Suprapubic skin (tissue), 4 donors: ENCODE measurements at places on chromosomes 2 and 18.
A peak's percentile ranks its signal among the peaks of the same experiment; 100 is the strongest.

GRCh38 chr2:232363784-232364615 lies 14.6 kb upstream of the ALPP start:
- H3K4me1 ChIP-seq = no peaks in the 10 kb centered on the region
- H3K4me3 ChIP-seq = peak overlapping the region; percentile 22
- H3K27ac ChIP-seq = no peak overlapping the region
- DNase-seq = peak; percentile 37
- no peaks in the 10 kb centered on the region for H3K36me3 ChIP-seq
- H3K27me3 ChIP-seq = peaks cover 14% of the 10 kb centered on the region

DNA sequence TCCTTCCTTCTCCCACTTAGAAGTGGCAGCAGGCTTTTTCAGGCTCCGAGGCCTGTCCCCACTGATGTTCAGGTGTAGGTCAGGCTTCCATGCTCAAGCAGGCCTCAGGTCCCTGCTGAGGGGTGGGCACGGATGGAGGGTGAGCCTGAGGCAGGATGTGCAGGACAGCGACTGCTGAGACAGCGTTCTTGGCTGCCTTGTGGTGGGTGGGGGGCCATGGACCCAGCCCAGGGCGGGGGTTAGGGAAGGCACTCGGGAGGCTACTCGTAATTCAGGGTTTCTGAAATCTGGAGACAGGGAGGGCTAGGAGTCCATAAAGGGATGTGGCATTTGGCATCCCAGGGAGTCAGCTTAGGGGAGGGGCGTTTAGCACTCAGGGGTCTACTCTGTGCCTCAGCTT lies 30.3 kb downstream of the COLEC11 start:
- no peak overlapping the region for H3K27ac ChIP-seq
- H3K4me3 ChIP-seq = no peak overlapping the region
- H3K36me3 ChIP-seq = no peaks in the 10 kb centered on the region

DNA sequence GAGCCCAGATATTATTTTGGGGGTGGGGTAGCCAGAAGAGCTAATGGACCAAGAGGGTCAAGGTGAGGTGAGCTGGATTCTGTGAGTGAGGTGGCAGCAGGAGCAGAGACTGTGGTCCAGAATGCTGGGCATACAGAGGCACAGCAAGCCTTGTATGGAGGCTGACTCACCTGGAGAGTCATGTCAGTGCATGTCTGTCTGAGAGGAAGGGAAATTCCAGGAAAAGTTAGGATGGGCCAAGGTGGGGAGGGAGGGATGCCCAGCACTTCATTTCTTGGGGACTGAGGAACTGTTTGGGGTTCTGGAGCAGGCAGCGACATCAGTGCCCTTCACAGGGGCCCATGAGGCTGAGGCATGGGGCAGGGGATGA lies 21.1 kb downstream of the PER2 start:
- H3K27me3 ChIP-seq = no peaks in the 10 kb centered on the region
- H3K4me3 ChIP-seq = no peak overlapping the region
- H3K36me3 ChIP-seq = peaks cover 67% of the 10 kb centered on the region
- peaks cover 28% of the 10 kb centered on the region for H3K4me1 ChIP-seq
- no peak for DNase-seq
- H3K27ac ChIP-seq = no peak overlapping the region

DNA sequence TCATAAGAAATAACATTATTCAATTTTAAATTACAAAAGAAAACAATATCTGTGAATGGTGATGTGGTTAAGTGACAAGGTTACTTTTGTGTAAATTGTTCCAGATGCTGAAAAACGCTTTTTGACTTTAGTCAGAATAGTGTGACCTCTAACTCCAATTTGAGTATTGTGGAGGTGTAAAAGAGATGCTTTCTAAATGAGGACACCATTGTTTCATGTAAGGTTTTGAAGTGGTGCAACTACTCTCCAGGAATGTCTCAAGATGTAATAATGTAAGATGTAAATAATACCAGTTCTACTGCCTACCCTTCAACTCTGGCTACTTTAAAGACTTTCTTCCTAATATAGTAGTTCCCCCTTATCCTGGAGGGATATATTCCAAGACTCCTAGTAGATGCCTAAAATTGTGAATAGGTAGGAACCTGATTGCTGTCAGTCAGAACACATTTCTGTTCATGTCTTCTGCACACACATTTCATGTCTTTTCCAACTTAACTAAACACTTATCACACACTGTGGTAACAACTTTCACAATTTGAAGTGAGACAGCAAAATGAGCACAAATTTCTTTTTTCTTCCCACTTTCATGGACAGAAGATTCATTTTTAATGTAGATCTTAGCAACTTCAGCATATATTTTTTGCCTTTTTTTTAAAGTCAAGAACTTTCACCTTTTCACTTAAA lies 39.1 kb upstream of the PPP1R1C start:
- no peaks in the 10 kb centered on the region for H3K36me3 ChIP-seq
- H3K27ac ChIP-seq = no peak overlapping the region
- DNase-seq = no peak
- H3K27me3 ChIP-seq = no peaks in the 10 kb centered on the region

DNA sequence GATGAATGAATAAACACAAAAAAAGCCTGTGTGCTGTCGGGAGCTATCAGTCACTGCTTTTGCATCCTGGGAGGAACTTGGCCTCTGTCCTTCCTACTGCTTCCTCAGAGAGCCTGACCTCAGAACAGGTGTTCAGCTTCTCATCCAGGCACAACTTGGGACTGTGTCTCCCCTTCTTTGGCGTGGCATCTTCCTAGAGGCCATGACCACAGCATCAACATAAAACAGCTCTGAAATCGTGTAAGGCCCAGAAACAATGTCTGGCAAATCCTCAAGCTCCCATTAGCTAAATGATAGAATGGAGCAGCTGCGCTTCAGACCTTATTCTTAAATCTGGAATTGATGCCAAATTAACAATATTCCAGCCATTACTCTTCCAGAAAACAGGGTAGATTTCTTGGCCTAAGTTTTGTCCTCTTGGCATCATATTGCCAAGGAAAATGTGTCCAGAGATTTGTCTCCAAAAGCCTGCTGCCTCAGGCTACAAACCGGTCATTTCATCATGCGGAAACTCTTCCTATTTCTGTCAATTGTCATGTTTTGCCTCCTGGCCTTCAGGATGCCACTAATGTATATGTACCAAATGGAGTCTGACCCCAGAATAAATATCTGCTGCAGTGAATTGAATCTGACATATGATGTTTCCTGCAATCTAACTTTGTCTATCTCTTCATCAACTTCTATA lies 53.2 kb upstream of the RAB27B start:
- no peak overlapping the region for H3K27ac ChIP-seq
- no peaks in the 10 kb centered on the region for H3K27me3 ChIP-seq
- no peak for DNase-seq
- H3K36me3 ChIP-seq = no peaks in the 10 kb centered on the region

DNA sequence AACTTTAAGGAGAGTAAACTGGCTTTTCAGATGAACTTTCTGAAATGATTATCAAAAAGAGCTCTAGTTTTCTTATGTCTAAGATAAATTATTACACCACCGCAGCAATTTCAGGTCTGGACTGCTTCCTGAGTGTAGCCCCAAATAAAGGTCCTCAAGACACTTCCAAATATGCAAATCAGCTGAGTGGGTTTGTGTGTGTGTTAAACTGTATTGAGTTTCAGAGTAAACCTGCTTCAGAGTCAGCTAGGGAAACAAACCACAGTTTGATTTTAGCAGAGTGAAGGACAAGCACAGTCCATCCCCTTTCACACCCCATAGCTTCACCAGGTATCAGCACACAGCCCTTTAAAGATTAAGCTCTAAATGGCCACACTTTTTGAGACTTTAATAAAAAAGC lies 168.7 kb downstream of the NRXN1 start:
- no peaks in the 10 kb centered on the region for H3K27me3 ChIP-seq
- H3K27ac ChIP-seq = no peak overlapping the region
- no peaks in the 10 kb centered on the region for H3K4me1 ChIP-seq
- no peaks in the 10 kb centered on the region for H3K36me3 ChIP-seq
- DNase-seq = no peak

- no peaks in the 10 kb centered on the region for H3K36me3 ChIP-seq
- no peak for DNase-seq
- H3K27me3 ChIP-seq = no peaks in the 10 kb centered on the region
- H3K4me3 ChIP-seq = no peak overlapping the region
- H3K27ac ChIP-seq = no peak overlapping the region
- no peaks in the 10 kb centered on the region for H3K4me1 ChIP-seq
These were observed 619.8 kb downstream of the CCDC85A start for GRCh38 chr2:56803596-56803995.

DNA sequence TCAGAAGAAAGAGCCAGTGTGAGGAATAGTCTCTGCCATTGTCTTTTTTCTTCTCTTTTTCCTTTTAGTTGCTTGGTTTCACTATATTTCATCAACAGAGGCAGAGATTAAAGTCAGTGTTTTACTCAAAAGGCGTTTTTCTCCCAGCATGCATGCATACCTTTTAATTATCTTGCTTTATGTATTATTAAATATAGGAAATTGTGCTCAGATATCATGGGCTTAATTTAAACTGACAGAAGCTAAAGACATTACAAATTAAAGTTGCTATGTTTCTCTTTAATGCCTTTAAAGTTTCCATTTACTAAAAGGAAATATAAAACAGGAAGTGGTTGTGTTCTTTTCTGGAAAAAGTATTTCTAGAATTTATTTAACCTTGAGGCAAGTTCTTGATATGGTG lies 223.3 kb upstream of the ATP5MC3 start:
- no peaks in the 10 kb centered on the region for H3K27me3 ChIP-seq
- no peaks in the 10 kb centered on the region for H3K4me1 ChIP-seq
- no peak overlapping the region for H3K27ac ChIP-seq
- DNase-seq = no peak

- no peak overlapping the region for H3K27ac ChIP-seq
- H3K36me3 ChIP-seq = no peaks in the 10 kb centered on the region
- no peaks in the 10 kb centered on the region for H3K4me1 ChIP-seq
- DNase-seq = no peak
- H3K27me3 ChIP-seq = no peaks in the 10 kb centered on the region
These were observed 915.6 kb downstream of the NRXN1 start for GRCh38 chr2:50116096-50117010.

- peak overlapping the region; percentile 96 for H3K4me3 ChIP-seq
- no peaks in the 10 kb centered on the region for H3K27me3 ChIP-seq
- H3K36me3 ChIP-seq = no peaks in the 10 kb centered on the region
- peak; percentile 96 for DNase-seq
- H3K4me1 ChIP-seq = peaks cover 43% of the 10 kb centered on the region
These were observed 3.6 kb upstream of the CTDSP1 start for GRCh38 chr2:218395826-218396687.

DNA sequence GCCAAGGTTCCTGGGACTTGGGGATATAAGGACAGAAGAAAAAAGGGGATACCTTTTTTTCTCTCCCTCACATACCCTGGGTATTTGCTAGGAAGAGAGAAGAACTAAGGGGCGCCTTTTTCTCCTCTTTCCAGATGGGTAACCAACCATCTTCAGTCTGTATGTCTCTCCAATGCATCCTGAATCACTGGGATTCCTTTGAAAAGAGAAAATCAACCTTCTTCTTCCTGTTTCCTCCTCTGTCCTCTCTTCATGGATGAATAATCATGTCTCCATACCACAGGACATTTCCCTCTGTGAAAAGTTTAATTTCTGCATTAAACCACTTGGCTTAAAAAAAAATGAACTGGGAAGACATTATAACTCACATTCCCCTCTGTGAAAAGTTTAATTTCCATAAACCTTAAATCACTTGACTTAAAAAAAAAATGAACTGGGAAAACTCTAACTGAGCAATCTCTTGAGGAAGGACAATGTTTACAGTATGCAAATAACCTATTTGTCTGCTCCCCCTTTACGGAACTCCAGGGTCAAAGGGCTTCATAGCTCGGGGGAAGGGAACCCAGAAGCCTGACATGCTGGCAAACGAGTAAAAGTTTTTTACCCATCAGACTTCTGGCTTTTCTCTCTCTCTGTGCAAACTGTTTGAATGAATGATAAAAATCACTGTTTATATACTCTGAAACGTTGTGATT lies 56.7 kb upstream of the FAM98A start:
- DNase-seq = no peak
- H3K4me1 ChIP-seq = no peaks in the 10 kb centered on the region
- no peak overlapping the region for H3K4me3 ChIP-seq
- H3K27ac ChIP-seq = no peak overlapping the region

DNA sequence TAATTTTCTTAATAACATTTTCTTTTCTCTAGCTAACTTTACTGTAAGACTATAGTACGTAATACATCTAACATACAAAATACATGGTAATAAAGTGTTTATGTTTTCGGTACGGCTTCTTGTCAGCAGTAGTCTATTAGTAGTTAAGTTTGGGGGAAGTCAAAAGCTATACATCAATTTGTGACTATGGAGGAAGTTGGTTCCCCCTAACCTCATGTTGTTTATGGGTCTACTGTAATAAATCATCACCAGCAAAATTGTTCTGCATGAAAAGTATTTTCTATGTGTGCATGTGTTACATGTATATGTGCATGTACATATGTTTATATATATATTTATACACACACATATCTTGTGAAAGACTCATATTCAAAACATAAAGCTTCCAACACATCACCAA lies 303.0 kb downstream of the TRIB2 start:
- no peaks in the 10 kb centered on the region for H3K27me3 ChIP-seq
- no peak for DNase-seq
- no peaks in the 10 kb centered on the region for H3K4me1 ChIP-seq
- no peak overlapping the region for H3K4me3 ChIP-seq
- no peak overlapping the region for H3K27ac ChIP-seq

- H3K27ac ChIP-seq = no peak overlapping the region
- no peaks in the 10 kb centered on the region for H3K36me3 ChIP-seq
- H3K4me1 ChIP-seq = no peaks in the 10 kb centered on the region
- H3K4me3 ChIP-seq = no peak overlapping the region
- no peak for DNase-seq
- no peaks in the 10 kb centered on the region for H3K27me3 ChIP-seq
These were observed 104.7 kb downstream of the CD226 start for GRCh38 chr18:69843015-69843414.

GRCh38 chr2:42421157-42421485 lies 60.1 kb upstream of the COX7A2L start:
- no peak overlapping the region for H3K4me3 ChIP-seq
- H3K27me3 ChIP-seq = no peaks in the 10 kb centered on the region
- DNase-seq = no peak
- H3K36me3 ChIP-seq = no peaks in the 10 kb centered on the region
- H3K4me1 ChIP-seq = no peaks in the 10 kb centered on the region

DNA sequence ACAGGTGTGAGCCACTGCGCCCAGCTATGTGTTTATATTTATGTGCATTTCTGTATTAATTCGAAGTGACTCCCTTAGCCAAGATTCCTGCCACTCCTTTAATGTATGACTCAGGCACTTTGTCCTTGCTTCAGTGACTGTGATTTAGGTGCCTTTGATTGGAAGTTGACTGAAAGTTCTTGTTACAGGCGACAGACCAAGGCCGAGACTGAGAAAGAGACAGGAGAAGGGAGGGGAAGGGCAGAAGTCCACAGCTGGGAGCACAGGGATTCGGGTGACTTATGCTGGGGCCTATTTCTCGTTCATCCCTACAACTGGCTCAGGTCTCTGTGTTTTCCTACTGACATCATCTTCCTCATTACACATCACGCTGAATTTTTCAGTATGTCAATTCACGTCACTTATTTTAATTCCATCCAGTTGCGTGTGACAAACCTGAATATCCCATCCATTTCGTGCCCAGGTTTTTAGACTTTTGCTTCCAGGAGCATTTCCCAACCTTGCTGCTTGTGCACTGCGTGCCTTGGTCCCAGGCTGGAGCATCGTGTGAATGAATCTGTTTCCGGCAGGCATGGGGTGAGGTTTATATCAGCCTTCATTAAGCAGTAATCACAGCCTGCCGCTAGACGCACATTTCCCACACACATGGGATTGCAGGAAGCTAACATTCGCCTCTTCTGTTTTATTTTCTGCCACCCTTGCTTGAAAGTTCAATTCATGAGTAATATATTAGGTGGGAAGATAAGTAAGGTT lies 42.4 kb downstream of the TMEM18 start:
- peak; percentile 47 for DNase-seq
- H3K36me3 ChIP-seq = no peaks in the 10 kb centered on the region
- H3K27ac ChIP-seq = no peak overlapping the region
